ENCODE measurements at places on chromosomes 13 and 19.
A peak's percentile ranks its signal among the peaks of the same experiment; 100 is the strongest.

GRCh38 chr13:62483774-62484173, 1068.1 kb upstream of the PCDH20 start:
- no peak for DNase-seq

DNA sequence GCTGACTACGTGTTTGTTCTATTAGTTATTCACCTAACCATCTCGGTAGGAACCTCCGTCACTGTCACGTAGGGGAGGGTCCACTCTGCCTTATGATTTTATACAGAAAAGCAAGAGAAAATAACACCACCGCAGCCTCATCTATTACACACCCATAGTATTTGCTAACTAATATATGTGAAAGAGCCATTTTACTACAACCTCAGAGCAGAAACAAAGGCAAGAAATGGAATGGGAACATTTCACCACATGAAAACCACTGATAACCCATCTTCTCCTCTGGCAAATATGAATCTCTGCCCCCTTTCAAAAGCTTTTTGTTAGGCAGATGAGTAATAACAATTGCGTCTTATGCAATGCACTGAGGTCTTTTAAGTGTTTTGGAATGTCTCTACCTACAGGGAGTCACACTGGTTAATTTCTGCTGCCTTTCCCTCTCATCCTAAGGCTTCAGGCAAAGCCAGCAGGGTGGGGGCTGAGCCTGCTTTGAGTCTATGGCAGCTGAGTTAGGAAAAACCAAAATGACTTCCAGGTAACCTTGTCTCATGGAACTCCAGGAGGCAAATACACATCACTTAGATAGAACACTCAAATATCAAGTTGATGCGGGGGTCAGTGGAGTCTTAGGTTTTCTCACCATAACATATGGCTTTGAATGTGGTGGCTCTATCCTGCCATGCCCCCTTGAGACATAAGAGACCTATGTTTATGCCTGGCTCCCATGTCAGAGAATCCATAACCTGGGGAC, 15.0 kb downstream of the TSHZ3 start:
- DNase-seq: no peak

GRCh38 chr13:50070186-50070585, 54.9 kb downstream of the KCNRG start:
- DNase-seq: no peak

- DNase-seq: no peak
Observed at GRCh38 chr19:29547981-29548380, 22.2 kb downstream of the VSTM2B start.

DNA sequence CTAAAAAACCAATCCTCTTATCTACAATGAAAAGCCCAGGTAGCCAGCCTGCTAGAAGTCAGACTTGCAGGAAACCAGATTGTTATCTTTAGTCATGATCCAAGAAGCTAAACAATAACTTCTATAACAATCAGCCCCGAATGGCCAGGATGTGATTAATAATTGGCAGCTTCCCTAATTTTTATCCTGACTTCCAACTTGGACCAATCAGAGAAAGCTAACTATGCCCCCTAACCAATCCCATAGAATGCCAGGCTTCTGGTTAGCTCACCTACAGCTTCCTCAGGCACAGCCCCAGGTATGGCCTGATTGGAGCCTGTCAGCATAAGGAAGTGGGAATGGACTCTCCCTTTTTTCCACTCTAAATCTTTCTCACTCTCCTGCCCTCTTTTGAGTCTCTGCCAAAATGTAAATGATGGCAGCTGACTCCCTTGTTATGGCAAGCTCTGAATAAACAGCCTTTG, 394.9 kb downstream of the DLEU7 start:
- no peak for DNase-seq

DNA sequence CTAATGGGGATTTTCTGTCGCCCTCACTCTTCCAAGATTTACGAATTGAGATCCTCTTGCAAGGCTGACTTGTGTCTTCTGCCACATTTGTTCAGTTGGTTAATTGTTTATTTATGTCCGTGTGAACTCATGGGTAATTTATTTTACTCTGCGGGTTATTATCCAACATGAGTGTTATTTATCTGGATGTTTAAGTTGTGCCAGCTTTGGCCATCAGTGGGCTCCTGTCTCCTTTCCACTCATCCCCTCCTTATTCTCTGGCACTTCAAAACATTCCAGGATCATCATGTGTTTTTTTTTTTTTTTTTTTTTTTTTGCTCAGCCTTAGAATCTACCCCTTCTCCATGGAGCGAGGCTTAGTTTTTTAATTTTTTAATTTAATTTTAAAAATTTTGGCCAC, 19.0 kb downstream of the ACP7 start:
- DNase-seq: no peak

- no peak for DNase-seq
Observed at GRCh38 chr13:35771898-35772297, 295.4 kb upstream of the MAB21L1 start.

DNA sequence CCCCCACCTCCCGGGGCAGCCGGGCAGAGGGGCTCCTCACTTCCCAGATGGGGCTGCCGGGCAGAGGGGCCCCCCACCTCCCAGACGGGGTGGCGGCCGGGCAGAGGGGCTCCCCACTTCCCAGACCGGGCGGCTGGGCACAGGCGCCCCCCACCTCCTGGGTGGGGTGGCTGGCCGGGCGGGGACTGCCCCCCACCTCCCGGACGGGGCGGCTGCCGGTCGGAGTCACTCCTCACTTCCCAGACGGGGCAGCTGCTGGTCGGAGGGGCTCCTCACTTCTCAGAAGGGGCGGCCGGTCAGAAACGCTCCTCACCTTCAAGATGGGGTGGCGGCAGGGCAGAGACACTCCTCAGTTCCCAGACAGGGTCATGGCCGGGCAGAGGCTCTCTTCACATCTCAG, 43.9 kb downstream of the ZNF730 start:
- DNase-seq: no peak

- no peak for DNase-seq
Observed at GRCh38 chr19:50416034-50416977, 2.4 kb upstream of the SPIB start.

DNA sequence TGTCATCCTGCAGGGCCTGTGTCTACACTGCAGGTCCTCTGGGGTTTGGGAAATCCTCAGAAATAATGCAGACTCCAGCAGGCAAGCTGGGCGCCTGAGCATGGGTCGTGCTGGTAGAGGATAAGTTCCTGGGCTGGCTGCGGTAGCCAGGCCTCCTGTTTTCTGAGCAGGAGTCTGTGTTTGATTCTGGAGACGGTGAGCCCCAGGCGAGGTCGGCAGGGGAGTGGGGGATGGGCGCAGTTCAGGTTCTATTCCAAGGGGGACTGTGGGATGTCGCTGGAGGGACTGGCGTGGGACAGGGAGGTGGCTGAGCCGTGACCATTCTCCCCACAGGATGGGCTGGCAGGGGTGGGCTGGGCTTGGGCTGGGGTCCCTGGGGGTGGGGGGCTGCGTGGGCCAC, 154.7 kb downstream of the KDM4B start:
- no peak for DNase-seq

DNA sequence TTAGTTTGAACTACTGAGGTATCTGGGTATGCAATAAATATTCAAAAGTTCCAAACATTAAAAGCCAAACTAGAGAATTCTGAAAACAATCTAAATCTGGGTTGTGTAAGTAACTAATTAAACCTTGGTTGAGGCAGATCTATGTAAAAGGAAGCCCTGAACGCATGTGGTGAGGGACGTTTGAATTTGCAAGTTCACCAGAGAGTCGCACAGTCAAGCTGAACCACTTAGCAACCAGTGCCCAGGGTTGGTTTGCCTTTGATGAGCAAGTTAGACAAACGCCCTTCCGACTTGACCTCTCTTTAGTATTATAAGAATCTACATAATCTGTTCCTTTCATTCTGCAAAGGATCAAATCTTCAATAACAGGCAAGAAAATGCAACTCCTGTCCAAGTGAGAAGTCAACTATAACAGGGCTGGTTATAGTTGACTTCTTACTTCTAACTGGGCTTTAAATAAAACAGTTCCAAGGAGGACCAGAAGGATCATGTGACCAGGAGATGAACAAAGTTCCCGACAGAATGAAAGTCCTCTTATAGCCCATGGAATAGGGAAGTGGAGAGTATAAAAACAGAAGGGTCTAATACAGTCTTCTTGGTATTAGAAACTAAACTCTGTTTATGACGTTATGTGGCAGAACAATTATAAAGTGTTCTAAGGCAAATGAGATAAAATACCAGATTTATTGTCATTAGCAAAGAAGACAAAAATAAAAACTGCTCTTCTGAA, 40.6 kb downstream of the PHF11 start:
- no peak for DNase-seq

DNA sequence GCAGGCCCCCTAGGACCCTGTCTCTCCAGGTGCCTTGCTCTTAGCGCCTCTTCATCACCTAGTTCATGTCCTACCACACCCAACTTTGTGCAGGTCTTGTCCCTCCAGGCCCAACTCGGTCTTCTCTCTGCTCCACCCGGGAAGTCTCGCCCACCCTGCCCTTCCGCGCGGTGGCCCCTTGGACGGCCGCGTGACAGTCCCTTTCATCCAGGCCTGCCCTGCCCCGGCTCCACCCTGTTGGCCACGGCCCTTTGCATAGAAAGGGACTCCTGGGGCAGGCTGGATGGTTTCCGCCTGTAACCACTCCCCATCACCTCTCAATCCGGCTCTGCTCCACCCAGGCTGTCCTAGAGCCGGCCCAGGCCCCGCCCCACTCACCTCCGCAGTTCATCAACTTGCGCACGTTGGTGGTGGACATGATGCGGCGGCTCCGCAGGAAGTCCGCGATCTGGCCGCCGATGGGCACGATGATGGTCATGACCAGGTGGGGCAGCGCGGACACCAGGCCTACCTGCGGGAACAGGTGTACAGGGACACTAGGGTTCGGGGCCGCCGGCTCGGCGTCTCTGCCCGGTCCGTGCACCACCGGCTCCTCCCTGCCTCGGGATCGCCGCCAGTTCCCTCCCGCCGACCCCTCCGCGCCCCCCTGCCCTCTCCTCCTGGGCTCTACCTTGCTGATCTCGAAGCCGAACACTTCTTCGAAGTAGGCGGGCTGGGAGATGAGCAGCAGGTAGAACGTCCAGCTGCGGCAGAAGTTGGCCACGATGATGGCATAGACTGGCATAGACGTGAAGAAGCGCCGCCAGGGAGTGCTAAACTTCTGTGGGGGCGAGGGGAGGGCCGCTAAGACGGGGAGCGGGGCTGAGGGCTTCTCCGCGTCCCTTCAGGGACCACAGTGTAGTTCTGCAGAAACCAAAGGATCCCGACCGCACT, 7.2 kb downstream of the GFY start:
- no peak for DNase-seq

- DNase-seq: no peak
Observed at GRCh38 chr13:52954838-52955237, 73.8 kb upstream of the OLFM4 start.

DNA sequence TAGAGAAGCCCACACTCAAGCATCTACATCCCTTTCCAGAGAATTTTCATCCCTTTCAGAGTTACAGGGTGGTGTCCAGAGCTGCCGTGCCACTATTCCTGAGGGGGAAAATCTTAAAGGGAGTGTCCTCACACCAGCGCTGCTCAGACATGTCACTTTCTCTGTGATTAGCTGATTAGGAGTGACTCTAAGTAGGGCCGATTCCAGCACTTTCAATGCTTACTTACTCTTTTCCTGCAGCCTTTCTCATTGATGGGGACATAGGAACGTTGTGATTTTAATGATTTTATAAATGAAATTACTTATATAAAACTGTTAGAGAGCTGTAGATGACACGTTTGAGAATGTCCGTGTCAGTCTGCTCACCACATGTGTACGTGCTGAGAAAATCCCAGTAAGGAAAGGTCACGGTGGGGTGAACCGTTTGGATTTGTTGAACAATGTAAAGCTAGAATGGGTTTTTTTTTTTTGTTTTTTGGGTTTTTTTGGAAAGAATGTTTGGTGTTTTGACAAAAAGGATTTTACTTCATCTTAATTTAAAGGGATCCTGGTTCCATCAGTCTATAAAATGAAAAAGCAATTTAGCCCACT, 56.6 kb upstream of the SPATA13 start:
- no peak for DNase-seq

GRCh38 chr19:1855040-1855827, 7.0 kb upstream of the REXO1 start:
- peak; percentile 73 for DNase-seq

GRCh38 chr13:39016087-39016486, 21.8 kb downstream of the PROSER1 start:
- DNase-seq: no peak
